ENCODE measurements at places on chromosomes 7 and 10. TPM values are rescaled to one million over a fixed set of nuclear protein-coding genes. Genes with fewer than 3 reads are reported as not detected.

DNA sequence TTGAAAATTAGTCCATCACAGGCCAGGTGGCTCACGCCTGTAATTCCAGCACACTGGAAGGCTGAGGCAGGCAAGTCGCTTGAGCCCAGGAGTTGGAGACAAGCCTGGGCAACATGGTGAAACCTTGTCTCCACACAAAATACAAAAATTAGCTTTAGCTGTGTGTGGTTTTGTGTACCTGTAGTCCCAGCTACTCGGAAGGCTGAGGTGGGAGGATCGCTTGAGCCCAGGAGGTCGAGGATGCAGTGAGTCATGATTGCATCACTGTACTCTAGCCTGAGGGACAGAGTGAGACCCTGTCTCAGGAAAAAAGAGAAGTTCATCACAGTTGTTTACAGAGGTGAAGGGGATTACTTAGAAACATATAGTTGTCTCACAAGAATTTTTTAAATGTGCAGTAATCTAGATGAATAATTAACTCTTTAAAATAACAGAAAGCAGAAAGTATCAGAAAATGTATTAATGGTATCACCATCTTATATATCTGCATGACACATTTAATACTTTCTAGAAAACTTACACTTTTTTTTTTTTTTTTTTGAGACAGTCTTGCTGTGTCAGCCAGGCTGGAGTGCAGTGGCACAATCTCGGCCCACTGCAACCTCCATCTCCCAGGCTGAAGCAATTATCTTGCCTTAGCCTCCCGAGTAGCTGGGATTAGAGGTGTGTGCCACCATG is 8.9 kb downstream of the LCOR start:
- no peak for DNase-seq

GRCh38 chr10:84860855-84861254 is 532.5 kb downstream of the CCSER2 start:
- DNase-seq = no peak

- no peak for DNase-seq
Observed at GRCh38 chr10:103083266-103083976, 109.7 kb downstream of the NT5C2 start.

Gene HEPACAM2
- 0.14 TPM for total RNA-seq

DNA sequence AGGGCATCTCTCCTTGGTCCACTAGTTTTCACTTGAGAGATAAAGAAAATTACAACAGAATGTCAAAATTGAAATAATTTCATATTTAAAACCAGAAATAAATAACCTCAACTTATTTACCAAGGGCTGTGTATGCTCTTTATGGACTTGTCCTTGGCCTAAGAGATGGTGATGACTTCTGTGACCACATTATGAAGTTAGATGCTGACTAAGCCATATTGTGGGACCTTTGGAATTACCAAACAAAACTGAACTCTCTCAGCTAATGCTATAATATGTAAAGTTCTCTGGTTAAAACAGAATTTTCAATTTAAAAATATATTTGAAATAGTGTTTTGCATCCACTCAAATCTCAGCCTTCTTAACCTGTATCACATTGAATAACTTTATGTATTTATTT is 38.9 kb downstream of the CALCR start:
- no peak for DNase-seq

- DNase-seq = no peak
Observed at GRCh38 chr10:79292891-79293746, 54.1 kb upstream of the PPIF start.

GRCh38 chr10:21355591-21356011 is 169.9 kb downstream of the SKIDA1 start:
- no peak for DNase-seq

DNA sequence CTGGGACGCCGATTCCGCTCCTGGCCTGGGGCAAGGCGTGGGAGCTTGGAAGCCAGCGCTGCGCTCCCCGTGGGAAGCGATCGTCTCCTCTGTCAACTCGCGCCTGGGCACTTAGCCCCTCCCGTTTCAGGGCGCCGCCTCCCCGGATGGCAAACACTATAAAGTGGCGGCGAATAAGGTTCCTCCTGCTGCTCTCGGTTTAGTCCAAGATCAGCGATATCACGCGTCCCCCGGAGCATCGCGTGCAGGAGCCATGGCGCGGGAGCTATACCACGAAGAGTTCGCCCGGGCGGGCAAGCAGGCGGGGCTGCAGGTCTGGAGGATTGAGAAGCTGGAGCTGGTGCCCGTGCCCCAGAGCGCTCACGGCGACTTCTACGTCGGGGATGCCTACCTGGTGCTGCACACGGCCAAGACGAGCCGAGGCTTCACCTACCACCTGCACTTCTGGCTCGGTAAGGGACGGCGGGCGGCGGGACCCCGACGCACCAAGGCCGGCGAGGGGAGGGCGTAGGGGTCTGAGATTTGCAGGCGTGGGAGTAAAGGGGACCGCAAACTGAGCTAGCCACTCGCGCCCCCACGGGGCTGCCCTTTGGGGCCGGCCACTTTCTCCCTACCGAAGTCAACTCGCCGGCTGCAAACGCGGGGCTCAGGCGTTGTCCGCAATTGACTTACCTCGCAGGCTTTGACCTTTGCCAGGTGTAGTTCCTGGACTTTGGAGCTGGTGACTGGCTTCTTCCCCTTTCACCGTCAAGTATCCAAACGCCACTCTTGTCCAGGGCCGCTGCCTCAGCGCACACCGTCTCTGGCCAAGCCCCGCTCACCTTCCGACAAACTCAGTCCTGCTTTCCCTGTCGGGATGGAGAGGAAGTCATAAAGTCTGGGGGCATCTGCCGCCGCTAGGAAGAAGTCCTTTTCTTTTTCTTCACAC is at the start of gene SCIN:
Gene SCIN, plus strand, starts transcription at position 187 of the 928 bp plus-strand sequence. Its CDS starts 67 bp downstream, at position 254.
- no peak for DNase-seq
